ENCODE measurements at places on chromosomes 1 and 21.

DNA sequence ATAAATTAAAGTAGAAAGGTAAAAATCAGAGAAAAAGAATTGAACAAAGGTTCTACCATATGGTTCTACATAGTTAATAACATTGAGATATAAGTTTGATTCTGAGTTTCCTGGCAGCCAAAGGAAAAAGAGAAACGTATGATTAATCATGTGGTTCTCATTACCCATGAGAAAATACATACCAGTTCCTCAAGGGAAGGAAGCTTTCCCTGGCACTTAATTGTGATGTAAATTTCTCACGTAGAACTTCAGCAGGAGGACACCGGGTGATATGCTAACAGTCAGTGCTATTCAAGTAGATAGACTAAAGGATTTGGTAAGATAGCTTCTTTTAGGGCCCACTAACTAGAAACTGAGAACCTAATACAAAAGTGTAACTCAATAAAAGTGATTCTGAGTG is 218.5 kb downstream of the NFIA start:
- DNase-seq = no peak
- no peak overlapping the region for H3K27ac ChIP-seq
- peaks cover 17% of the 10 kb centered on the region for H3K4me1 ChIP-seq
- H3K36me3 ChIP-seq = no peaks in the 10 kb centered on the region

GRCh38 chr1:17700945-17701810 is 54.0 kb upstream of the ACTL8 start:
- no peaks in the 10 kb centered on the region for H3K36me3 ChIP-seq
- no peak overlapping the region for H3K27ac ChIP-seq
- H3K4me3 ChIP-seq = no peak overlapping the region
- H3K4me1 ChIP-seq = peaks cover 23% of the 10 kb centered on the region
- no peaks in the 10 kb centered on the region for H3K27me3 ChIP-seq

DNA sequence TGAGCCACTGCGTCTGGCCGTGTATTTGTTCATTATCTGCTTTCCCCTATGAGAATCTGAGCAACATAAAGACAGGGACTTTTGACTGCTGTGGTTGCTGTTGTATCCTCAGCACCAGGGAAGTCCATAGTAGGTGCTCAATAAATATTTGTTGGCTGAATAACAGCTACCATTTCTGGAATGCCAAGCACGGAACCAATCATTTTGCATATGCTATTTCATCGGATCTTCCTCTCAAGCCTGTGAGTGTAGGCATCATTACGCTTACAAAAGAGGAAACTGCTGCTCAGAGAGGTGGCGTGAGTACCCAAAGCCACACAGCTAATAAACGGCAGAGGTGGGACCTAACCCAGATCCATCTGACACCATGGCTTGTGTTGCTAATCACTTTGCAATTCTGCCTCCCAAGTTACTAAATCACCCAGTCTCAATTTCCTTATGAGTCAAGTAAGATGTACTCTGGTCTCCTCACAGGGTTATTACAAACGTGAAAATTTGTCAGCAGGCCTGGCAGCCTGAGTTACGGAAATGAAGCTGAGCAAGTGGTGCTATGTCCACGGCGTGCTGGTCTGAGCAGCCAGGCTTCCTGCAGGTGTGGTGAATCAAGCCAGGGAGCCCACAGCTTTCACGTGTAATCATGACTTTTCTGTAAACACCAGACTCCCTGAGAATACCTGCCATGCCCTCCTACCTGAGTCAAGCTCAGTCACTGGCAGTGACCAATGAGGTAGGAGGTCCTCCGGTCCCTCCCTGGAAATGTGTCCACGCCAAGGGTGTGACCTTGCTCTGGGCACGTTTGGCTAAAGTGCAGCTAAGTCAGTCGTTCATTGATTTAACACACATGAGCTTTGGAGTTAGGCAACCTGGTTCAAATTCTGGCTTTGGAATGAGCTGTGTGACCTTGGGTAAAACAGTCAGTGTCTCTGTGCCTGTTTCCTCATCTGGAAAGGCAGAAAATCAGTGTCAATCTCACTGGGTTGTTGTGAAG is 4.8 kb upstream of the RHCE start:
- H3K4me3 ChIP-seq = no peak overlapping the region
- DNase-seq = no peak
- H3K27ac ChIP-seq = no peak overlapping the region
- no peaks in the 10 kb centered on the region for H3K4me1 ChIP-seq
- no peaks in the 10 kb centered on the region for H3K36me3 ChIP-seq

GRCh38 chr1:206555473-206555935 is 48.2 kb downstream of the RASSF5 start:
- no peak overlapping the region for H3K4me3 ChIP-seq
- DNase-seq = peak; percentile 44
- no peaks in the 10 kb centered on the region for H3K36me3 ChIP-seq
- H3K27me3 ChIP-seq = peaks cover 44% of the 10 kb centered on the region
- no peak overlapping the region for H3K27ac ChIP-seq

- DNase-seq = peak; percentile 71
- peaks cover 30% of the 10 kb centered on the region for H3K27me3 ChIP-seq
- H3K36me3 ChIP-seq = no peaks in the 10 kb centered on the region
- H3K4me1 ChIP-seq = peaks cover 26% of the 10 kb centered on the region
- no peak overlapping the region for H3K27ac ChIP-seq
Measured at GRCh38 chr1:232845406-232845955, 40.3 kb downstream of the MAP10 start.

GRCh38 chr1:36570478-36571060 is 87.9 kb upstream of the CSF3R start:
- no peak for DNase-seq
- peaks cover 4% of the 10 kb centered on the region for H3K27me3 ChIP-seq
- H3K27ac ChIP-seq = no peak overlapping the region
- no peak overlapping the region for H3K4me3 ChIP-seq
- H3K36me3 ChIP-seq = no peaks in the 10 kb centered on the region

GRCh38 chr1:69671363-69672010 is 103.8 kb downstream of the LRRC7 start:
- H3K4me1 ChIP-seq = peaks cover 4% of the 10 kb centered on the region
- no peaks in the 10 kb centered on the region for H3K36me3 ChIP-seq
- DNase-seq = no peak
- no peak overlapping the region for H3K27ac ChIP-seq
- no peak overlapping the region for H3K4me3 ChIP-seq

- H3K4me1 ChIP-seq = peaks cover 9% of the 10 kb centered on the region
- no peak overlapping the region for H3K4me3 ChIP-seq
- no peak overlapping the region for H3K27ac ChIP-seq
- no peaks in the 10 kb centered on the region for H3K36me3 ChIP-seq
- no peaks in the 10 kb centered on the region for H3K27me3 ChIP-seq
Measured at GRCh38 chr1:47324682-47325081, 8.9 kb upstream of the CMPK1 start.

DNA sequence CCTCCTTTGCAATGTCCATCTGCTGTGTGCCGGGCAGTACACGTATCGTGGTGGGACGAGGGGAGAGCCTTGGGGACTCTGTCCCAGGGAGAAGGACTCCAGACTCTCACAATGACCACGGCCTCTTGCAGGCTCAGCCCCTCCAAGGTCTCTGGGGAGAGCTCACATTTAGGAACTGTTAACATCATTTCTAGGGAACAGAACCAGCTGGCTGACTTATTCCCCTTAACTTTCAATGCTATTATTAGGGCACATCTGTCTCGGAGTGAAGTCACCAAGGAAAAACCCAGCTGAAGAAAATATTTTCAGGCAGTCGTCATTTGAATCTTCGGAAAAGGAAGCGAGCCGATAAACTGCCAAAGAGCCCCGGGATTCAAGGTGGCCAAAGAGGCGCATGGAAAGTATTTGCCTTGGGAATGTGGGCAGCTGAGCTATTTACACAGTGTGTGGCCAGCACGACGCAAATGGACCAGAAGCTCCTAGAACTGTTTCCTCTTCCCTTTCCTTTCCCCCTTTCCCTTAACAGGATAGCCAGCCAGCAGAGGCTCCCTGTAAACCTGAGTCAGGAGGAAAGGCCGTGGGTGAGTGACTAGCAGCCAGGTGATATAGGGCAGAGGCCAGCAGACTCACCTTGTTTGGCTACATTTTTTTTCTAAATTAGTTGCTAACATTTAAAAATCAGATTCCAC is 74.5 kb downstream of the ITPKB start:
- H3K27me3 ChIP-seq = no peaks in the 10 kb centered on the region
- H3K36me3 ChIP-seq = no peaks in the 10 kb centered on the region
- H3K27ac ChIP-seq = no peak overlapping the region
- no peak for DNase-seq
- peaks cover 30% of the 10 kb centered on the region for H3K4me1 ChIP-seq
- no peak overlapping the region for H3K4me3 ChIP-seq

GRCh38 chr21:45155910-45156309 is 81.5 kb downstream of the ADARB1 start:
- H3K4me3 ChIP-seq = no peak overlapping the region
- peaks cover 27% of the 10 kb centered on the region for H3K4me1 ChIP-seq
- no peaks in the 10 kb centered on the region for H3K27me3 ChIP-seq
- no peak overlapping the region for H3K27ac ChIP-seq
- no peaks in the 10 kb centered on the region for H3K36me3 ChIP-seq
- DNase-seq = no peak

- no peaks in the 10 kb centered on the region for H3K4me1 ChIP-seq
- H3K4me3 ChIP-seq = no peak overlapping the region
- H3K36me3 ChIP-seq = no peaks in the 10 kb centered on the region
- H3K27ac ChIP-seq = no peak overlapping the region
Measured at GRCh38 chr1:192342842-192343241, 26.1 kb downstream of the RGS21 start.

DNA sequence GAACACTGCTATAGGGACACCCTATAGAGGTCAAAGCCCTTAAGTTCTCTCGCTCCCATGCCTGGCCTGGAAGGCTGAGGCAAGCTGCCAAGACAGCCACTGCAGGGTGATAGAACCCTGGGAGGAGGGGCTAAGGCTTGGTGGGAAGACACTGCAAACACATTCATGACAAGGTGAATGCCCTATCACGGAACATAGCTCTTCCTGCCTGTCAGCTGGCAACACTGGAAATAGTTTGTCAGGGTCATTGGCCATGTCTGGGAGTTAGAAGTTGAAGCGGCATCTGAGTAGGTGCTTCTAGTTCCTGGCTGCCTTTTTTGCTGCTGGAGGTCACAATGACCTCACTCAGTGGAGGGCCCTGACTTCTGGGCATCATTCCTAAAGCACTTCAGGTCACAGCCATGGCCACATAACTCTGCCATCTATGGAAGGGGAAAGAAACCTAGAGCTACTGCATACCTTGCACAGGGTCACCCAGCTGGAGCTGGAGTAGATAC is 4.2 kb downstream of the FABP3 start:
- no peak for DNase-seq
- H3K27me3 ChIP-seq = peaks cover 11% of the 10 kb centered on the region
- H3K4me3 ChIP-seq = no peak overlapping the region
- no peaks in the 10 kb centered on the region for H3K36me3 ChIP-seq
- peaks cover 10% of the 10 kb centered on the region for H3K4me1 ChIP-seq

DNA sequence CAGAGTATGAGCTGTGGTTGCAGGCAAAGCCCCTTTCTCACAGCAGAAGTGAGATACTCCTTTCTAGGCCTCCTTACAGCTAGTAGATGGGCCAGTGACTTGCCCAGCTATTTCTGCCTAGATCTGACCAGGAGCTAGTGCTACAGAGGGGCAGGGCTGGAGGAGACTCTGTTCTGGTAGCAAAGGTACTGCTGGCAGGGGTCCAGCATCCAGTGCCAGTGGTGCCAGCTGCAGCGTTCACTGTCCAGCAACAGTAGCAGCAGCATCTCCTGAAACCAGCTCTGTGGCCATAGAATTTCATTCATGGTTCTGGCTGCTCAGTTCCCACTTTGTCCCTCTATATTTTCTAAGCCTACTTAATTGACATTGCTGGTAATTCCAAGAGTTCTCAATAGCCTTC is 62.5 kb upstream of the CNN3 start:
- no peak overlapping the region for H3K4me3 ChIP-seq
- peaks cover 14% of the 10 kb centered on the region for H3K4me1 ChIP-seq
- no peaks in the 10 kb centered on the region for H3K36me3 ChIP-seq
- no peaks in the 10 kb centered on the region for H3K27me3 ChIP-seq
- DNase-seq = no peak

DNA sequence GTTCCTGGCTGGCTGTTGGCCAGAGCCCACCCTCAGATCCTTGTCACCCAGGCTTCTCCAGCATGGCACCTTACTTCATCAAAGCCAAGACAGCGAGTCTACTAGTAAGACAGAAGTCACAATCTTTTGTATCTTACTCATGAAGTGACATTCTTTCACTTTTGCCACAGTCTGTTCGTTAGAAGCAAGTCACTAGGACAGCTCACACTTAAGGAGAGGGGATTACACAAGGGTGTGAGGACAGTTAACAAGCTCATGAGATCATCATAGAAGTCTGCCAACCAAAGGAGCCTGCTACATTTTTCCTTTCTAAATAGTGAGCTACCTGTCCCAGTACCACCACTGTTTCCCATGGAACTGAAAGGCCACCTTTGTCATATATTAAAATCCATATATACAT is 61.5 kb downstream of the PACC1 start:
- no peak overlapping the region for H3K27ac ChIP-seq
- no peak overlapping the region for H3K4me3 ChIP-seq
- no peaks in the 10 kb centered on the region for H3K36me3 ChIP-seq

GRCh38 chr1:9111357-9111691 is 17.6 kb downstream of the GPR157 start:
- no peak overlapping the region for H3K27ac ChIP-seq
- no peaks in the 10 kb centered on the region for H3K27me3 ChIP-seq
- H3K4me3 ChIP-seq = no peak overlapping the region
- no peaks in the 10 kb centered on the region for H3K36me3 ChIP-seq
- no peaks in the 10 kb centered on the region for H3K4me1 ChIP-seq

- peak within 1 kb of the TSS; percentile 89 for H3K27ac ChIP-seq
- H3K36me3 ChIP-seq = no peaks in the 10 kb centered on the region
- DNase-seq = peak; percentile 96
- H3K27me3 ChIP-seq = no peaks in the 10 kb centered on the region
- H3K4me1 ChIP-seq = peaks cover 39% of the 10 kb centered on the region
- peak within 1 kb of the TSS; percentile 97 for H3K4me3 ChIP-seq
Measured at GRCh38 chr1:89524369-89525168, at the start of gene LRRC8B. TSS of gene LRRC8B (plus strand) at chr1:89524829. CDS start at chr1:89582651, 57,822 bp downstream.

DNA sequence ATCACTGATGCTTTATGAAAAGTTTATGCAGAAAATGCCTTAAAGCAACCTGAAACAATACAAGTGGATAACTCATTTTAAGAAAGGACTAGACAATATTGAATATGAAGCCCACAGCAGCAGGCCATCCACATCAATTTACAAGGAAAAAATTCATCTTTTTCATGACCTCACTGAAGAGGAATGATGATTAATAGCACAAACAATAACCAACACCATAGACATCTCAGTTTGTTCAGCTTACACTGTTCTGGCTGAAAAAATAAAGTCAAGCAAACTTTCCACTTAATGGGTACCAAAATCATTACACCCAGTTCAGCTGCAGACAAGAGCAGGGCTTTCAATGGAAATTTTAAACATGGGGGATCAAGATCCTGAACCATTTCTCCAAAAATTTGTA is 380.6 kb upstream of the NEGR1 start:
- DNase-seq = no peak
- H3K27ac ChIP-seq = no peak overlapping the region
- H3K4me1 ChIP-seq = no peaks in the 10 kb centered on the region
- no peak overlapping the region for H3K4me3 ChIP-seq
- H3K27me3 ChIP-seq = no peaks in the 10 kb centered on the region
